KG1 (cell line): ENCODE measurements at places on chromosomes 1 and 21.
A peak's percentile ranks its signal among the peaks of the same experiment; 100 is the strongest.

GRCh38 chr1:190663962-190664361 lies 186.3 kb upstream of the BRINP3 start:
- DNase-seq: no peak

DNA sequence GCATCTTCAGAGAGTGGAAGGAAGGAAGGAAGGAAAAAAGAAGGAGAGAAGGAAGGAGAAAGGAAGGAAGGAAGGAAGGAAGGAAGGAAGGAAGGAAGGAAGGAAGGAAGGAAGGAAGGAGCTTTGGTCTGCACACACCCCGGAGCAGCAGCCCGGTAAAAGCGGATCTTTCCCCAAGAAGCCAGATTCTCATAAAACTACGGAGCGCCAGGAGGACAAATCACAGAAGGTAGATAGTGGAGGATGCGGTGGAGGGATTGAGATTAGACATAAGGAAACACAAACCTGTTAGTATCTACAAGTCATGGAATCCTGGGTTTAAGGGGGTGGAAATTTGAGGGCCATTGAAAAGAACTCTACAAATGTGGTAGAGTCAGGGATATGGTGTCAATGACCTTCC lies 36.7 kb downstream of the PAX7 start:
- no peak for DNase-seq

GRCh38 chr1:86758570-86758969 lies 54.2 kb downstream of the SH3GLB1 start:
- no peak for DNase-seq

GRCh38 chr1:116906812-116907211 lies 2.9 kb upstream of the PTGFRN start:
- DNase-seq: no peak

- no peak for DNase-seq
Measured at GRCh38 chr1:150791585-150791984, 16.5 kb downstream of the CTSK start.

- no peak for DNase-seq
Measured at GRCh38 chr1:88877382-88877825, 14.0 kb downstream of the GTF2B start.

DNA sequence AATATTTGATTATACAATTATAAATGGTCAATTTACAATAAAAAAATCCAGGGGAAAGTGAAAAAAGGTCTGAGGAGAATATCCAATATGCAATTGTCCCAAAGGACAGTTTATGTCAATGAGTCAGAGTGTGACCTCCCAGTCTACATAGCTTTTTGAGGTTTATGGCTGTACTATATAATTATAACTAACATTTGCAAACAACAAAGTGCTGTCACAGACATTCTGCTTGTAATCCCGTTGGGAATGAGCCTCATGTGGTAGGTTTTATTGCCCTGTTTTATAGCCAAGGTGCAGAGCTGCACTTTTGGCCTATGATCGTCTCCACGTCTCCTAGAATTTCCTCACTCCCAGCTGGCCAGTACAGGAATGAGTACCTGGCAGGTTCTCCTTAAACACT lies 103.8 kb downstream of the ADSS2 start:
- DNase-seq: no peak

GRCh38 chr1:34087986-34088385 lies 77.0 kb downstream of the CSMD2 start:
- DNase-seq: no peak

DNA sequence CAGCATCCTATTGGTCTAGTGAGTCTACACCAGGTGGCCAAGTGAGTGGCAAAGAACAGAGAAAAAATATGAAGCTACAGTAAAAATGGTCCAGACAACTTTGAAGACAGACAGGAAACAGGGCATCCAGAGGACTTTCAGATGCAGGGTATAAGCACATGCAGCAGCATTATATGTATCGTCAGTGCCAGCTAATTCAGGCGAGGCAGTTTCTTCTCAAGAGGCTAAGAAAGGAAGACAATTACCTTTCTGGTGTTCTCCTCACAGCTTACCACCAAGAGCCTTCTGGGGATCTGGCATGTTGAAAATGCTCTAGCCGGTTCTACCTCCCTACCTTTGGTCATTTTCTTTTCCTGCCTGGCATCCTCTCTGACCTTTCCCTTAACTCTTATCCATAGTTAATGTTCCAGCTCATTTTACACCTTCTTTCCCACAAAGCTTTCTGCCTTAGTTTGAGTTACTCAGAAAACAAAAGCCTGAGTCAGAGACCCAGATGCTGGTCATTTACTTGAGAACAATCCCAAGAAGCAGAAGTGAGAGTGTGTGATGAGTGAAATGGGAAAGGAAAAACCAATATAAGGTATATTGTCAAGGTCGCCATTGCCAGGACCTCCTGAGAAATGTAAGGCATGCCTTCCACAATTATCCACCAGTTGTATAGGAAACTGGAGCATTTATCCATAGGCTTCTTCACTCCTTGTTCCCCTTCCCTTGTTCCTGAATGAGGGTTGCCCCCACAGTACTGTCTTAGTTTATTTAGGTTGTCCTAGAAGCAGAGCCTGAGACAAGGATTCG lies 444.1 kb downstream of the PLPP3 start:
- no peak for DNase-seq

DNA sequence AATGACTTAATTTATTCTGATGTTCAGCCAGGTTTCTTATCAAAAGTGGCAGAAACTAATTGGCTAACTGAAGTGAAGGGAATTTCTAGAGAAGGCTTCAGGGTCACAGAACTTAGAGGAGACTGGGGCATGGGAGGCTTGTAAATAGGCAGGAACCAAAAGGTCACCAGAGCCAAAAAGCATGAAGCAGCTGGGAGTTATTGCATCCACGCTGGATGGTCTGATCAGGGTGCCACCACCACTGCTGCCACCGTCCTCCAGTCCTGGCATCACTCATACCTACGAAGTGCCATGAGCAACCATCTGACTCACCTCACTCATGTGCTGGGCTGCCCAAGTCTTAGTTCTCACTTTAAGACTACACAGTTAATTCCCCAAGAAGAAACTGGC lies 82.5 kb upstream of the DPH5 start:
- no peak for DNase-seq

GRCh38 chr1:168708698-168709404 lies 20.2 kb downstream of the DPT start:
- no peak for DNase-seq

DNA sequence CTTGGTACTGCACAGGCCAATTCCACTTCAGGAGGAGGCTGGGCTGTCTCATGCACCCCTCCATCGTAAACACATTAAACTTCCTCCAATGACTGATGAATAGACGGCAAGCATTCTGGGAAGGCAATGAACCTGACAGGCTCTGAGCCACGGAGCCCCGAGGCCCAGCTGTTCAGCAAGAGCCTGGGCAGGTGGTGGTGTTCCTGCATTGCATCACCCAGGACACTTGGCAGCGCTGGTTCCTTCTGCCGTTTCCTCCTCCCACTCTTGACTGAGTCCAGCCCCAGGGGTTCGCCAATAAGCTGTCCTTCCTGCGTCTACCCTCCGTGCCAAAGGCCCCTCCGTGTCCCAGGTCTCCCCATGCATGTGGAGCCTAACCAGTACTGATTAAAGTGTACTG lies 109.8 kb downstream of the JAK1 start:
- no peak for DNase-seq

DNA sequence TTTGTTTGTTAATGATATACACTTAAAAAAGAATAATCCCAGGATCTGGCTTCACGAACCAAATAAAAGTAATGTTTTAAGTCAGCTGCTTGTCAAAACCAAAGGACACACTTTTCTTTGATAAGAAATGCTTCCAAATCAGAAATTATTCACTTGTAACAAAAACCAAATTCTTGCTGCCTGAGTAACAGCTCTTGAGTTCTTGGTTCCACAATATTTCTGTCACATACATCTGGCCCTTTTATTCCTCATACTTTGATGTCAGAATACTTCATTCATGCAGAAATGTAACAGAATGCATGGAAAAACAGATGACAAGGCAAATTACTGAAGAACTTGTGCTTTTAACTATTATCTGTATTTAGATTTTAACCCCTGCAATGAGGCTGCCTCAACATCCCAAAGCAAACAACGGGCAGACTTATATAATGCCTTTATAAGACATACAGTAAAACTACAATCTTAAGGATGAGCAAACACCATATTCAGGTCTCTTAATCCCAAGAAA lies 1.5 kb downstream of the VAMP4 start:
- DNase-seq: no peak

DNA sequence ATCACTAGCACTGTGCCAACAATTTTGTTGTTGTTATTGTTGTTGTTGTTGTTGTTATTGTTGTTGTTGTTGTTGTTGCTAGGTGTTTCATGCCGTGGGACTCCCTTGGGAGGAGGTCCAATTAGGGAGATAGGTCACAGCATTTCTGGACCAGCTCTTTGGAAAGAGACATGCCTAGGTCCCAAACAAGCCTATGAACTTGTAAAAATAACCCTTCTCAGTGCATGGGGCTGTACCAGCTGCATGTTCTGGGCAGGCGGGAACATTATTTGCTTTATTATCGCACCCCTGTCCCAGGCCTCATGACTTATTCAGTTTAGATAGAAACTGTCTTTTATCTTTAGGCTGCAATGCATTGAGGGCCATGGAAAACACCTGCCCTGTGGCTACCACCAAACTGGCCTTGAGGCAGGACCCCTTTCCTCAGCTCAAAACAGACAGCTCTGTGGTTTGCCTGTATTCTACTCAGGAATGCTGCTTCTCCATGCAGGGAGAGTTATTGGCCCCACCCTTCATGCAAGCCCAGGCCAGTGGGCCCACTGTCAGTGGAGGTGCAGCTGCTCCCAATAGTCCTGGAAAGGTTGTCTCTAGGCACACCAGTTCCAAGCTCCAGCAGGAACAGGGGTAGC lies 386.5 kb upstream of the BRINP3 start:
- DNase-seq: no peak

DNA sequence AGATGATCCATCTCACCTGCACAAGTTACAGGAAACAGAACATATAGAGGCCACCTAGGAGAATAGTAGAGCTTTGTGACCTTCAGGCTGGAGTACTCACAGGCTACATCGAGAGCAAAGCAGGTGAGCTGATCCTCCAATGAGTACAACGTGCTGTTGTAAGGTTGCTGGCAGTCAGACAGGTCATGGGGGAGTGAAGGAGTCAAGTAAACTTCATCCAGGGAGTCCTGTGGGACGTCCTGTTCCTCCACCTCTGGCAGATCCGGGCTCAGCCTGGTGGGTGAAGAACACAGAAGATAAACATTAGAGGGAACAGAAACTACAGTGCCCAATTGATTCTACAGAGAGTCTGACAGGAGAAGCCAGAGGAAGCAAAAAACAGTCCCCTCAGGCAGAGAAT lies 62.5 kb downstream of the PRKAB2 start:
- no peak for DNase-seq

- no peak for DNase-seq
Measured at GRCh38 chr1:216422821-216423520, at the start of gene USH2A. USH2A (minus strand) TSS chr1:216423448; CDS start chr1:216422336, 1,112 bp downstream.

DNA sequence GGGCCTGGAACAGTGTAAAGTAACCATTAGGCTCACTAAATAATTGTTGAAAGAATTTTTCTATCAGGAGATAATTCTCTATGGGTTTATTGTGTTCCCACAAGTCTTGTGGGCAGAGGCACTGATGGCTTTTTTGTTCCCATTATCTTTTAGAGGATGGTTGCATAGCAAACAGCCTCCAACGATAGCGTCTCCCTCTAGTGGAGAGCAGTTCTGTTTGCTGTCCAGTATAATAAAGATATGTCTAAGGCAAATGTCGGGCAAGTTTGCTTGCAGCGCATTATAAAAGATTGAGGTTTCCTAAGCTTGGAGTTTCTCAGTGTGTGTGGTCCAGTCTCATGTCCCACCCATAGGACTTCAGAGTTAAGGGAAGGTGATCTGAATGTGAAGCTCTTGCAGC lies 1.3 kb upstream of the SLC6A17 start:
- no peak for DNase-seq

- peak; percentile 74 for DNase-seq
Measured at GRCh38 chr1:183633676-183634343, 1.8 kb downstream of the ARPC5 start.

DNA sequence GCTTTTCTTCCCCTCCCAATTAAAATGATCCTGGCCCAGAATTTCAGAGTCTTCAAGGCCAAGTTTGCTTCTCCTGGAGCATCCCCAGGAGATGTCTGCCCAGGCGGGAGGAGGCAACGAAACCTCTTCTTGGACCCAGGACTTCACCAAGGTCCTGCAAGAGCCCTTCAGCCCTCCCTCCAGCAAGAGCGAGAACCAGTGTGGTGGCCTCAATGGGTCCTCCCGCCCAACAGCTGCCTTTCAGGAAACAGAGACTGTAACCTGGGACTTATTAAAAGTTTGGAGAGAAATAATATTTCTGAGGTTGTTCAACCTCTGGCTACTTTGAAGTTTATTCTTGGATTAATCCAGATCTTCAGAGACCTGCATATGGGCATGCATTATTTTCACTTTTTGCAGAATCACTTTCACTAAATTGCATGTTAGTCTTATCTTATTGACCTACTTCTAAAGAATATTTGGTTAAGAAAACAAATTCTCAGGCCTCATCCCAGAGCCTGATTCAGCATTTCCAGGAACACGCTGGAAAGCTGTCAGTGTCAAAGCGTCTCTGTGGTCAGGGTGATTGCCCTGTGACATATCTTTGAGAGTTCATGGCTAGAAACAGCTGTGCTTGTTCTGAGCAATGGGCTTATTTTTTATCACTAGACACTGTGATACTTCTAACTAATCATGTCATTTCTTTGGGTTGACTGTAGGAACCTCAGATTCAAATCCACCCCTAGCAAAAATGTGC lies 66.0 kb upstream of the CLDN14 start:
- DNase-seq: no peak

- no peak for DNase-seq
Measured at GRCh38 chr1:13583966-13584791, 547 bp downstream of the PDPN start.

- peak; percentile 25 for DNase-seq
Measured at GRCh38 chr1:53959664-53960250, 13.6 kb downstream of the LRRC42 start.

DNA sequence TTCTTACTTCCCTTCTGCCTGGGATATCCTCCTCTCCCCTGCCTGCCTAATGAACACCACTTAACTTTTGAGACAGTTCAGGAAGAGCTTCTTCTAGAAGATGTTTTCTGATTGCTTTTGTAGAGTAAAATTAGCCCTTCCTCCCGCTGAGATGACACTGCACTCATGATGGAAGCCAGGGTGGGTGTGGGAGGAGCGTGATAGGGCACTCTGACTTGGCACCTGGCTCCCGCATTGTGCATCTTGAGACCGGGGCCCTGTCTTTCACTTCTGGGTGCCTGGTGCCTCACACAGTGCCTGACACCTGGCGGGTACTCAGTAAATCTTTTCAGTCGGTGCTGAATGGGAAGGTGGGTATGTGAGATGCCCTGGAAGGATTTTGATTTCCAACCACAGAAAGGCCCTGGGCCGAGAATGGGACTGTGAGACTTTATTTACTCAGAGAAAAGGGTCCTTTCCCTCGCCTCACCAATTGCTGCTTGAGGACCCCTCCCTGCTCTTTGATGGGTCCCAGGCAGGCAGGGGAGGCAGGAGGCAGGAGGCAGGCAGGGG lies 6.8 kb downstream of the THEM5 start:
- DNase-seq: no peak

GRCh38 chr21:39176271-39176709 lies 7.0 kb downstream of the PSMG1 start:
- no peak for DNase-seq

- no peak for DNase-seq
Measured at GRCh38 chr21:33774551-33774950, 132.2 kb downstream of the ITSN1 start.
